Inflammatory macrophage (primary cell): ENCODE measurements at places on chromosomes 7 and 10.

- DNase-seq = no peak
Observed at GRCh38 chr10:75003891-75004290, 107.6 kb upstream of the SAMD8 start.

DNA sequence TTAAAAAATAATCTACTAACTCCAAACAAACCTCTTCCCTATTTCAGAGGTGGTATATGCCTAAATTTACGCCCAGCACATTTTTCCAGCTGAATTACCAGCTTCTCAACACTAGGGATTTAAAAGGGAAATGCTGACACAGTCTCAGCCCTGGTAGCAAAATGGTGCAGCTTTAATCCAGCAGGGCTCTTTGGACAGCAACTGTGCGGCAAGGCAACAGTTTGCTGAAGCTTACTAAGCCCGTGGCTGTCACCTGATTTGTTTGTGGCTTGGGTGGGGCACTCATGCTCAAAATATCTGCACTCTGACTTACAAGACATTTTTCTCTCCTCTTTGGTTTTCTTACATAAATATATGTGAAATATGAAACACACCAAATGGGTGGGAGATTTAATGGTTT is 206.7 kb downstream of the POU6F2 start:
- DNase-seq = no peak

DNA sequence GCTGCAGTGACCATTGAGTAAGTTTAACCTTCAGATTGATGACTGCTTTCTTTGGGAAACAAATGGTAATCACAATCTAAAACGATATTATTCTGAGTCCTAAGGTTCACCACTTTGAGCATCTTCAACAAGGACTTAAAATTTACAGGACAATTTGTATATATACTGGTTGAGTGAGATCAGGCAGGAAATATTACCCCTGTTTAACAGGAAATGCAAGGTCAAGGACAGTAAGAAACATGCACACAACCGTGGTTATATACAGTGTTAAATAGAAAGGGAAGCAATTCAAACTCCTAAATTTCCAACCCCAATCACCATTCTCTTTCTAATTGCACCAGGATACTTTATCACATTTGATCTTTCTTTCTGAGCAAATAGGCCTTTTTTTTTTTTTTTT is 96.1 kb downstream of the ZNF277 start:
- DNase-seq = no peak

DNA sequence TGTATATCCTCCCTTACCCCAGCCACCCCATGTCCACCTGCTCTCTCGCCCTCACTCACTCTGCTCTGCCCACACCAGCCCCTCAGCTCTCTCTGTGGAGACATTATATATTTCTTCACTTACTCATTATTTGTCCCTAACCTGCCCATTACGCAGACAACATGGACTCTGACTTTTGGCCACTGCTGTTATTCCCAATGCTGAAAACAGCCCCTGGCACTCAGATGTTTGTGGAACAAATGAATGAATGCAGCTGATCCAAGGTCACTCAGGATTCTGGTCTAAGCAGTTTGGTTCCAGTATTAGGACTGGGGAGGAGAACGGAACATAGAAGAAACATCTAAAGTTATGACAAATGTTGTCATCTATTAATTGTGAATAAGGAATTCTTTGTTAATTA is 26.7 kb downstream of the GNA12 start:
- DNase-seq = no peak

DNA sequence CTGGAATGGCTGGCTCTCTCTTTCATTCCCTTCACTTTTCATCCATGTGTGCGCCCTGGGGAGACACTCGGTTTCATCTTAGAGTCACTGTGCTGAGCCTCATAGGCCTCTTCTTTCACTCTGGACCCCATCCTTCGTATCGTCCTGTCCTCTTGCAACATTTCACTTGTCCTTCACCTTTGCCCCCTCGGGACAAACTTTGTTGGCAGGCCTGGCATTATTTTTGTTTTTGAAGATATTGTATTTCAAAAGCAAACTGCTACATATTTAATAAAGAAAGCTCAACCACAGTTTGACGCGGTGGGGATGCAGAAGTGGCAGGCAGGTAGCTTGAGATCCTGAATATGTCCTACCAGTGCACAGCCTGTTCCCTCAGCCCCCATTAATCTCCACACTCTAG is 36.6 kb downstream of the HIPK2 start:
- DNase-seq = no peak

DNA sequence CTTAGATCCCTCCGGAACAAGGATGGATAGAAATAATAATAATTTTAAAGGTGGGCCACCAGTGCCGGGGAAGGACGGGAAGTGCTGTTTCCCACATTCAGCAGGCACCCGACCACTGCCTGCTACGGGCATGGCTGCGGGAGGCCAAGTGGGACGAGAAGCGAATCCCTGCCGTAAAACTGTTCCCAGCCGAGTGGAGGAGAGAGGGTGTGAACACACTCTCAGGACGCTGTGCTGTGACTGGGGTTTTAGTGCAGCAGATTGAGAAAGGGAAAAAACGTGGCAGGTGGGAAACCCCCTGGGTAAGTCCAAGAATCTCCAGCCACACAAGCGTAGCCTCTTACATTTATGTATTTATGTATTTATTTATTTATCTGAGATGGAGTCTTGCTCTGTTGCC is 158.8 kb downstream of the DNAJB6 start:
- DNase-seq = no peak

- DNase-seq = no peak
Observed at GRCh38 chr10:77949167-77949566, 22.6 kb upstream of the DLG5 start.

GRCh38 chr10:122243550-122243949 is 27.5 kb upstream of the BTBD16 start:
- no peak for DNase-seq

DNA sequence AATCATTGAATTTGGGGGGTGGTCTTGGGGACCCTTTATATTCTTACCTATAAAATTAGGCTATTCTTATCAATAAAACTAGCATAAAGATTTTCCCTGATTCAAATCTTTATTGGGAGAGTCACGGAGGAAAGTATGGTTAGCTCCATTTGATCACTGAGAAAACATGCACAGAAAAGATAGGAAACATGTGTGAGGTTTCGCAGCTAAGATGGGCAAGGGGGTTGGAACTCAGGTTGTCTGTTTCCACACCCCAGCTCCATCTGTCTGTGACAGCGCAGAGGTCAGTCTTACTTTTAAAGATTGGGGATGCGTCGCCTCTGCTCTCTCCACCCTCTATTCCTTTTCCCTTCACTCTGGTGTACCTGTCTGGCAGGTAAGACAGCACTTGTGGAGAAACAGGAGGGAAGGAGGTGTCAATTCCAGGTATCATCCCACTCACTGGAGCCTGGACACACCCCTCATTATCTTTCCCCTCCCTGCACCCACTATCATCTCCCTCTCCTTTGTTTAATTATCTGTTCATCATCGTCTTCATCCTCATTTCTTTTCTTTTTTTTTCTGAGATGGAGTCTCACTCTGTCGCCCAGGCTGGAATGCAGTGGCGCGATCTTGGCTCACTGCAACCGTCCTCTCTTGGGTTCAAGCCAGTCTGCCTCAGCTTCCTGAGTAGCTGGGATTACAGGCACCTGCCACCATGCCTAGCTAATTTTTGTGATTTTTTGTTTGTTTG is 2.4 kb upstream of the DENND10 start:
- DNase-seq = no peak

DNA sequence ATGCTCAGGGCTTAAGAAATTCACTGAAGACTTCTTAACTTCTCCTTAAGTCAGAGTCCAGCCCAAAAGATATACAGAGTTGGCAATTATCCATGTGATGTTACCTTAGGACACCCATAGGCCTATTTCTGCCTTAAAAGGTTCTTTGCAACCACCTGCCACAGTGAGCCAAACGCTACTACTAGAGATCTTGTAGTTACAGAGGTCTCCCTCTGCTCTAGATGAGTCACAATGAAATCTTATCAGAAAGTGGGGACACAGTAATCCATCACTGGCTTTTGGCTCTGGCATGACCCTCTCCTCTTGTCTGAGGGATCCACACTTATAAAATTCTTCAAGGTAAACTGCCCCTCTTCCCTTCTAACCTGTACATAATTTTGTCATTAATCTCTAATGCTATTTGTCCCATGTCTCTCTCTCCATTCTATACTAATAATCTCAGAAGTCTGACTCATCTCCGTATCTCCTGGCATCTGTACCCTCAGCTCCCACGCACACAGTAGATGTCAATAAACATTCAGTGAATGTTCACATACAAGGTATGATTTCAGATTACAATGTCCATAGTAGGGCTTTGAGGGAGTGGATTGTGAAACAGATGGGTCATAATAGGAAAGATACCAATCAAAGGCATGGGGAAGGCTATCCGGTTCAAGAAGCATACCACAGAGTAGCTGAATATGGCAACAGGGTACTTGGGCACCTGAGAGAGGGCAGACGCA is 112.1 kb downstream of the SGMS1 start:
- DNase-seq = no peak

- DNase-seq = no peak
Observed at GRCh38 chr7:30029696-30030095, 1.5 kb downstream of the PLEKHA8 start.

DNA sequence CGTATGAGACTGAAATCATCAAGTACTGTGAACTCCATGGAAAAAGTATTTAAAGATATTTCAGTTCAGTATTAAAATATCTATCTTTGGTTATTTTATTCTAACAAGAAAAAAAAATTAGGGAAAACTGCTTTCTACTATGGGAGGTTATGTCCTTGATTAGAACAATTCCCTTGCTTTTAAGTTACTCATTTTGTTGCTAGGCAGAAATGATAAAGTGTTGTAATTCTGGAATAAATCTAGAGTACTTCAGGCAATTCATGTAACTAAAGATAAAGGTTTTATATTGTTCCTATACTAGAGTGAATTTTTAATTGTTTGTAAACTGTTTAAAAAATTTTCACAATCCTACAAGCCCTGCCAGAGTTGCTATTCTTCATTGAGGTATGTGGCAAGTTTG is 92.0 kb downstream of the BBS9 start:
- DNase-seq = no peak

DNA sequence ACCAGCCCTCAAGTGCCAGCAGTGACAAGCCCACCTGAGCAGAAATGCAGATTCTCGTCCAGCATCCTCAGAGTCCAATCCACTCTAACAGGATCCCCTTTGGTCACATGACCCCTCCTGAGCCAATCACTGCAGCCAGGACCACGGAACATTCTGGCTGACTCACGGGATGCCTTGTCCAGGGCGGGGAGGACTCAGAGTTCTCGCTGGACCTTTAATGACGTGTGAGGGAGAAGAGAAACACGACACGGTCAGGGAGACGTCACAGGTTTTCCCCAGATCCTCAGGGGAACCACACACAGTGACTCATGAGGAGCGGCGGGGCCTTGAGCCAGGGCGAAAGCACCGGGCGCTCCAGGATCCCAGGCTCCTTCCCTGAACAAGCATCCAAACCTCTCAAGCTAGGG is 155.7 kb downstream of the PTPRN2 start:
- no peak for DNase-seq
